ENCODE measurements at places on chromosomes 3 and 15.
A peak's percentile ranks its signal among the peaks of the same experiment; 100 is the strongest.

- no peak for DNase-seq
Observed at GRCh38 chr15:98914626-98915025, 93.0 kb downstream of the PGPEP1L start.

DNA sequence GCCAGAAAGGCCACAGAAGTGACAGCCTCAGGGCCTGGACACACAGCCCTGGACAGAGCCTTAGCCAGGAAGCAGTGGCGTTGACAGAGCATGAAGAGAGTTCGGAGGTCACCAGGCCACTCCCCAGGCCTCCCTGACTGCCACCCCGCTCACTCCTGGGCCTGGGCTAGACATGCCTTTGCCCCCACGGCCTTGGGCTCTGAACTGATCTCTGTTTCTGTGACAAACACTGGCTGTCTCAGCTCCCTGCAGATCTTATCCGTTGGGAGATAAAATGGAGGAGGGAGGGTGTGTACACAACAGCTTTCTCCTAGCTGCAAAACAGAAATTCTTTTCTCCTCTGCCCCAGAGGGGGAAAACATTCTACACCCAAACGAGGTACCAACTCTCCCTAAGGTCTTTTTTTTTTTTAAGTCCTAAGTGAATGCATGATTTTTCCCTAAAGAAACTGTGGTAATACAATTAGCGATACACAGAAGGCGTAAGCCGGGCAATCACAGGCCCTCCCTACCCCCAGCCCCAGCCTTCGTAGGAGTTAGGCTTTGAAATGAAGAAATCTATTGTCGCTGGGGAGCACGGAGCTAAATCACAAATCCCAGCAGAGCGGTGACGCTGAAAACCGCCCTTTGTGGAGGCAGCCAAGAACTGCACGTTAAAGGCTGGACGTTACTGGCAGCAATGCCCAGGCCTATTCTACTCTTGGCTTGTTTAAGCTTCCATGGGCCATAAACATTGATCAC, 45.0 kb downstream of the SRGAP3 start:
- no peak for DNase-seq

- peak; percentile 24 for DNase-seq
Observed at GRCh38 chr15:38354315-38354929, 99.5 kb upstream of the FAM98B start.

- DNase-seq: no peak
Observed at GRCh38 chr3:12054245-12054644, 50.1 kb downstream of the SYN2 start.

GRCh38 chr15:65133548-65134200, at the start of gene PDCD7:
Gene PDCD7, minus strand, starts transcription at chr15:65133808. Its CDS starts 27 bp downstream, at chr15:65133781.
- peak; percentile 64 for DNase-seq

- DNase-seq: no peak
Observed at GRCh38 chr3:55164876-55165275, 237.0 kb upstream of the LRTM1 start.

DNA sequence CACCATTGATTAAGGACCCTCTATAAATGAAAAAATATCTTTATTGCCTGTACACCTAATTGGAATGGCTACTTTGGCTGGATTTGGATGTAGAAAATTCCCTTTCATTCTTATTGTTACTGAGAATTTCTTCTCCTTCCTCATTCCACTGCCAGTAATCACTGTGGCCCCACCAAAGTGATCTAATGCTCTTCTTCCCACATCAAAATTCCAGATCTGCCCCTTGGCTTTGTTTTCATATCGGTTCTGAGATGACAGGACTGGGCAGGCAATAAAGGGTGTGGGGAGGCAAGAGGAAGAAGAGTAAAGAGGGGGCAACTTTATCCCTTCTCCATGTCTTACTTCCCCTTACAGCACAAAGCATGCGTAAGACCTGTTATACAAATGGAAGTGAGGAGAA, 2.1 kb downstream of the ANKUB1 start:
- no peak for DNase-seq

DNA sequence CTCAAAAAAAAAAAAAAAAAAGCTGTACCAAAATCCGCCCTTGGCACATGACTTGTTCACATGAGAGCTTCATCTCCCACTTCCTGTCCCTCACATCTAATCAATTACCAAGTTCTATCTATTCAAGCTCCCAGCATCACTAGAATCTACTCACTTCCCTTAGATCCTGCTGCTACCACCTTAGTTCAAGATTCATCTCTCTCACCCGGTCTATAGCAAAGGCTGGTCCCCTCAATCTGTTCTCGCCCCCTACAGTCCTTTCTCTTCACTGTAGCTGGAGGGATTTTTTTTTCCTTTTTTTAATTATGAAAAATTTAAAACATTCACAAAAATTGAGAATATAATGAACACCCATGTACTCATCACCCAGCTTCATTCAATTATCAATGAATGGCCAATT, 16.7 kb upstream of the GPR160 start:
- DNase-seq: no peak

GRCh38 chr3:39376959-39377634, 6.1 kb upstream of the SLC25A38 start:
- DNase-seq: no peak

GRCh38 chr3:135240426-135240825, 445.4 kb downstream of the EPHB1 start:
- DNase-seq: no peak

GRCh38 chr15:73978896-73979295, 13.2 kb downstream of the STOML1 start:
- no peak for DNase-seq

DNA sequence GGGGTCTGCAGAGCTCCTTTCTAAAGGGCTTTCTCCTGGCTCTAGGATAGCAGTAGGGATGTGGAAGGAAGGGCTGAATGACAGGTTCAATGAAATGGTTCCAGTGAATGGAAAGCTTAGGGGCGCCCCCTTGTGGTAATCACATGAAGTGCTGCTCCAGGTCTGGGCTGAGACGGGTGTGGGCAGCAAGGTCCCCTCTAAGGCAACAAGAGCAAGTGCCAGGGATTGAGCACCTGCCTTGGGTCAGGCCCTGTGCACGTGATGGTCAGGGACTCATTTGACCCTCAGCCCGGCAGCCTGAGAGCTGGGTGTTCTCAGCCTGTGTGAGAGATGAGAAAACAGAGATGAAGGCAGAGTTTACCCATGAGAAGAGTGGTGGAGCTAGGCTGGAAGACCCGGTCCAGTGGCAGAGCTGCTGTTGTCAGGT, 12.1 kb upstream of the CX3CR1 start:
- peak; percentile 64 for DNase-seq

DNA sequence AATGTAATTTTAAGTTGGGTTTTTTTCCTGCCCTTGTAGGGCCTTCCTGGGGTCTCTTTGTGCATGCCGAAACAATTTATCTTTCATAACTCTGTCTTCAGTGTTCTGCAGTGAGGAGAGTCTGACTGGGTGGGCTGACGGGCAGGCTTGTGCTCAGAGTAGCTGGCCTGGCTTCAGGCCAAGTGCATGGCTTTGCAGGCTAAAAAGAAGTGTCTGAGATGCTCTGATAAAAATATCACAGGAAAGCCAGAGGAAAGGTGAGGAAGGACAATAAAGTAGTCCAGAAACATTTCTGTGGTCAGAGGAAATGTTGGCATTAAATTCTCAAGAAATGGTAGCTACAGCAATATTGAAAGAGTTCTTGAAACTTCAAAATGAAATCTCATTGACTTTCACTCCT, 25.5 kb downstream of the ST3GAL6 start:
- no peak for DNase-seq

DNA sequence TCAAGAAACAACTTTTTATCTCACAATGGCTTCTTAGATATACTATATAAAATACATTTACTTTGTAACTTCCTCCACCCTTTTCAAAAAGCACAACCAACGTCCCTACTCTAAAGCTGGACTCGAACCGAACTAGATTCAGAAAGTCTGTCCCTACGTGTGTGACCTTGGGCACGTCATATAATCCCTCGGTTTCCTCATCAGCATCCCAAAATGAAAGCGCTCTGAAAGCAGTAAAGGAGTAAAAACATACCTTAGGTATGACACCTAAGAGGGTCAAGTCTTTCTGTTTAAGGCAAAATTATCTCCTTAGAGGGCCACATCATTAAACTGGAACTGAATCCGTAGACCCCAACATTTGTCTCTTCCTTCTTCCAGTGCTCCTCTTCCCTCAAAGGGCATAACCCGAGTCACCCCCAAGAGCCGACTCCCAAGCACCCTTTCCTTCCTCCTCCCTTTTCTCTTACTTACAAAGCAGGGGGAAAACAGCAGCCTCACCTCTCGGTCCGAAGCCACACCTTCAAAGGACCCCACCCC, 663 bp downstream of the PDCD10 start:
- no peak for DNase-seq

GRCh38 chr3:4597208-4597985, 104.2 kb downstream of the ITPR1 start:
- no peak for DNase-seq

GRCh38 chr3:106013971-106014370, 145.2 kb upstream of the CBLB start:
- DNase-seq: no peak

DNA sequence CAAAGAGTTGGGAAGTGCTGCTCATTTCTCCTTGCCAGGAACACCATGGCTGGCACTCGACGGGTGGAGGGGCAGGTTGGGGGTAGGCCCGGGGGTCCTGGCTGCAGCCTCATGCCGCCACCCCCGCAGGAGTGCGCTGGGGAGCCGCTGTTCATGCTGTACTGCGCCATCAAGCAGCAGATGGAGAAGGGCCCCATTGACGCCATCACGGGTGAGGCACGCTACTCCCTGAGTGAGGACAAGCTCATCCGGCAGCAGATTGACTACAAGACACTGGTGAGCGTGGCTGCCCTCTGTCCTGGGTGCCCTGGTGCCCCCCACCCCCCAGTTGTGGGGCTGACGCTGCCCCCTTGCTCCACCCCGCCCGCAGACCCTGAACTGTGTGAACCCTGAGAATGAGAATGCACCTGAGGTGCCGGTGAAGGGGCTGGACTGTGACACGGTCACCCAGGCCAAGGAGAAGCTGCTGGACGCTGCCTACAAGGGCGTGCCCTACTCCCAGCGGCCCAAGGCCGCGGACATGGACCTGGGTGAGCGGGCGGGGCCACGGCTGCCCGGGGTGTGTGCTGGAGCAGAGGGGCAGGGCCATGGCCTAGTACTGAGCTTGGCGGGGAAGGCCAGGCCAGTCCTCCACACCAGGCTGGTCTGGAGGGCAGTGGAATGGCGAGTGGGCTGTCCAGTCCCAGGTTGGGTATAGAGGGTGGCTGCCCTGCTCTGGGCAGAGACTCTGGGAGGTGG, 45.1 kb downstream of the PLXNA1 start:
- no peak for DNase-seq

DNA sequence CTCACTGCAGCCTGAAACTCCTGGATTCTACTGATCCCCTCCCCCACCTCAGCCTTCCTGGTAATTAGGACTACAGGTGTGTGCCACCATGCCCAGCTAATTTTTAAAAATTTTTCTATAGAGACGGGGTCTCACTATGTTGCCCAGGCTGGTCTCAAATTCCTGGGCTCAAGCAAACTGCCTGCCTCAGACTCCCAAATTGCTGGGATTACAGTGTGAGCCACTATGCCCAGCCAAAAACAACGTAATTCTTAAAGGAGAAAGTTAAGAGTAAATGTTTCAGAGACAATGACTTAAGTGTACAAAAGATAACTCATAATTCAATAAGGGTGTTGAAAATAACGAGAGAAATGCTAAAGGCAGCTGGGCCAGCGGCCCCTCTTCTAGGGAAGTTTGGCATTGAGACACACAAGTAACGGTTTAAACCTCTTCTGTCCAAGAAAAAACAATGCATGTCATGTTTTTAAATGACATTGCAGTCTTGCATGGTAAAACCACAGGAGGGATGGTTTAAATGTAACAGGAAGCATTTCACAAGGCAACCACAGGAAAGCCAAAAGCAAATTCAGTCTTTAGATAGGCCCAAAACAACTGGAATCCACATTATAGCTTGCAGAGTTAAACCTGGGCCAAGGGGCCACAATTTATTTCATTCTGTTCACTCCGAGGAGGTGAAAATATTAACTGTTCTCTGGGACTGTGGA, 5.1 kb downstream of the PROK2 start:
- DNase-seq: no peak

DNA sequence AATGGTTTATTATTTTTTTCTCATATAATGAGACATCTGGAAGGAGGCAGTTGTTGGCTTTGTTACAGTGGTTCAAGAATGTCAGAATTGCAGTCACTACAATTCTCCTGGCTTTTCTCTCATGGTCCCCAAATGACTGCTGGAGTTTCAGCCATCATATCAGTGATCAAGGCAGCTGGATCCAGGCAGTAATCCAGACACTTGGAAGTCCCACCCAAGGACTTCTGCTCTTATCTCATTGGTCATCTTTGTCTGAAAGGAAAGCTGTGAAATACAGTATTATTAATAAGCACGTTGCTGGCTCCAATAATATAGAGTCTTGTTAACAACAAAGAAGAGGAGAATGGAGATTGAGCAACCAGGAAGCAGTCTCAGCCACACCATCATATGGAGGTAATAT, 22.9 kb upstream of the MED12L start:
- no peak for DNase-seq

GRCh38 chr15:28879551-28879950, 6.2 kb upstream of the APBA2 start:
- DNase-seq: no peak

- DNase-seq: no peak
Observed at GRCh38 chr3:157099326-157100095, 60.4 kb downstream of the CCNL1 start.

- no peak for DNase-seq
Observed at GRCh38 chr3:94093151-94093550, 30.3 kb downstream of the NSUN3 start.

DNA sequence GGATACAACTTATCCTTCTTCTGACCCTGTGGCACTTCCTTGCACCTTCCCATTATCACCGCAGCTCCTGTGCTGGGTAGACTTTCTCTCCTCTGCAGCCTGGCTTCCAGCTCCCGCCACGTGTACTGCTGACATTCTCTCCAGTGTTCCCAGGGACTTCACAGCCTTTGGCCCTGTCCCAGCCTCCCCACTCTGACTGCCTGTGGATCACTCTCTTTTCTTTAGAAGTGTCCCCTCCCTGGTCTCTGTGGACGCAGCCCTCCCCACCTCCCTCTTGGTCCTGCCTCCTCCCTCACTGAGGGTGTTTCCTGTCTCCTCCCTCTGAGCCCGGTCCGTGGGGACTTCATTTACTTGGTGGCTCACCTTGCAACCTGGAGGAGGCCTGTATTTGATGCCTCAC, 17.4 kb downstream of the PDIA5 start:
- no peak for DNase-seq

GRCh38 chr3:175107995-175108394, 248.9 kb downstream of the NAALADL2 start:
- DNase-seq: no peak

DNA sequence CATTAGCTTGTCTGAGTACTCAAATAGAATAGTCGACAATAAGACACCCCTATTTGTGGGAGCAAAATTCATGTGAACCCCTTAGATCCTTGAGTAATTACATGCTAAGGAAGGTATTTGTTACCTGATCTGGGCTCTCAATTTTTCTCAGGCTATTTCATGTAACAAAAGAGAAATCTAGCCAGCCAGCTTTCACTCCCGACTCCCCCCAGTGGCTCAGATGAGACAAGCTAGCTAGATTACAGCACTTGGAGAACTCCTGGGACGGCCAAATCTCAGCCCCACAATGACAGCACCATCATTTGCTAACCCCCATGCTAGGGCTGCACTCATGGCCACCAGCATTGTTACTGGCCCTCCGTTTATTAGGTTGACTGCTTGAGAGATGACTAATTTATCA, 41.3 kb downstream of the GLDN start:
- no peak for DNase-seq

Data from stimulated activated CD8-positive, alpha-beta memory T cell treated with anti-CD3 and anti-CD28 coated beads, Interleukin-4, amount 100 ng/mL, for 1 hour (primary cell).